Stimulated activated CD4-positive, alpha-beta T cell treated with anti-CD3 and anti-CD28 coated beads, Interleukin-15, amount 100 ng/mL, for 48 hours (primary cell): ENCODE measurements at places on chromosomes 11 and 22.

GRCh38 chr11:125036933-125037332, 26.2 kb upstream of the SLC37A2 start:
- no peak for DNase-seq

- DNase-seq, result no peak
Observed at GRCh38 chr11:64538501-64538951, 52.5 kb upstream of the SLC22A12 start.

- no peak for DNase-seq
Observed at GRCh38 chr11:109858152-109858551, 235.0 kb upstream of the ZC3H12C start.

DNA sequence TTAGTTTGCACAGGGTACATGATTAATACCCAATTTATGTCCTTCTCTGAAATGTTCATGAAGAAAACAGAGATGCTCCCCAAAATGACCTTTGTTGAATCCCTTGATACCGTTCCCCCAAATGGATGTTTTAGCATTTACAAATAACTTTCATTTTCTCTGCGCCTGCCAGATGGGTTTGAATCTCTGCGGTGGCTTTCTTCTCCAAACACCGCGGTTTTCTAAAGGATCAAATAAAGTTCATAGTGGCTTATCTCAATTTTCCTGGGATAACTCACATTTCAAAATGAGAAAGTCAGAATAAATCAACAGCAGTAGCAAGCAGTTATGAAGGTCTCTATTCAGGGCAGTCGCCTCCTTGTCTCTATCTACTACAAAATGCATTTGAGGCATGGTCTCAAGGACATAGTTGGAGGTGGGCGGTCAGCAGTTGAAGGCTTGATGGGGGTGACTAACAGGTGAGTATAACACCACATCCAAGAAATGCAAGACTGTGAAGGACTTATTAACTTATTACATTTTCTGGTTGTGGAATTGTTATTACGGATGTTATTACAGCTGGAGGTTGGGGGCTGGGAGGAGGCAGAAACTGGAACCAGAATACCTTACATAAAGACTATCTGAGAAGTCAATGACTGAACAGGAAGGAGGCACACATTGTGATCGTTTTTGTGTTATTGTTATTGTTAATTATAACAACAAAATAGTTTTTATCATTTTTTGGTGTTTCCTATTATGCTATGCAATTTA, 1513.3 kb downstream of the FAM181B start:
- DNase-seq, result no peak

- no peak for DNase-seq
Observed at GRCh38 chr11:27444801-27445215, 27.8 kb downstream of the LGR4 start.

- no peak for DNase-seq
Observed at GRCh38 chr22:50329236-50329635, 2.4 kb upstream of the DENND6B start.

- DNase-seq, result no peak
Observed at GRCh38 chr11:6563667-6564066, 39.7 kb downstream of the RRP8 start.

- no peak for DNase-seq
Observed at GRCh38 chr11:65121447-65121864, 478 bp downstream of the FAU start.

- DNase-seq, result no peak
Observed at GRCh38 chr11:61454520-61454919, 24.6 kb downstream of the SDHAF2 start.

DNA sequence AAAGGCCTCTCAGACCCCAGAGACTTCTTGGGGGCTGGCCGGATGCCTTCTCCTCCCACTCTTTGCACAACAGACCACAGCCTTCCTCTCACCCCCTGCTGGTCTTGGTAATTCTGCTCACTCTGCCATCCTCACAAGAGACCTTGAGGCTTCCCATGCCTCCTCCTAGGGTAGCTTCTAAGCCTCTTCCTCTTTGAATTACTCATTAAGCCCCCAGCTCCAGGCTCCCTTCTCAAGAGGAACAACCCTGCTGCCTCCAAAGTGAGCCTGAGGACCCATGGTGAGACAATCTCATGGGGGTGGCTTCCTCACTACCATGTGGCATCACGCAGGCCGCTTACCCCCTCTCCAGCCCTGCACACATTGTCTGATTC, 184.6 kb upstream of the SYT13 start:
- no peak for DNase-seq

GRCh38 chr11:132278801-132279574, 908.6 kb downstream of the NTM start:
- no peak for DNase-seq

- DNase-seq, result no peak
Observed at GRCh38 chr11:93073026-93073425, 103.6 kb downstream of the MTNR1B start.

- DNase-seq, result no peak
Observed at GRCh38 chr11:23933721-23934120, 563.1 kb upstream of the LUZP2 start.

- DNase-seq, result no peak
Observed at GRCh38 chr11:9347100-9347499, 32.7 kb upstream of the TMEM41B start.

DNA sequence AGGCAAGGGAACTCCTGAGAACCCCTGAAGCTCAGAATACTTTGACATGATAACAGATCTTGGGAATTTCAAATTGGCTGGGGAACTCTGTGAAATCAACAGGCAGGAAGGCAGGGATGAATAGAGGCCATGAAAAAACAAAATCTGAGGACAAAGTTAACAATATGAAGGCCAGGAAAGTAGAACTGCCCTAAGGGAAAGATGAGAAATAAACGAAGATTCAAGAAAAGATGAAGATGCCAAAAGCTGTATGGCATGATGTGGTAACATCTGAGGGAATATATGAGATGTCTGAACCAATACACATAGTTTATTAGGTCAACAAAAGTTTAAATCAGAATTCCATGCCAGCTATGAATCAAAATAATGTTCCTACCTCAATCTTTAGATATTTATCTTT, 25.0 kb downstream of the SERGEF start:
- DNase-seq, result no peak

- peak; percentile 15 for DNase-seq
Observed at GRCh38 chr11:108498046-108498815, at the start of gene POGLUT3. Gene POGLUT3 (minus strand): TSS chr11:108498384. CDS start chr11:108498366, 18 bp downstream.

DNA sequence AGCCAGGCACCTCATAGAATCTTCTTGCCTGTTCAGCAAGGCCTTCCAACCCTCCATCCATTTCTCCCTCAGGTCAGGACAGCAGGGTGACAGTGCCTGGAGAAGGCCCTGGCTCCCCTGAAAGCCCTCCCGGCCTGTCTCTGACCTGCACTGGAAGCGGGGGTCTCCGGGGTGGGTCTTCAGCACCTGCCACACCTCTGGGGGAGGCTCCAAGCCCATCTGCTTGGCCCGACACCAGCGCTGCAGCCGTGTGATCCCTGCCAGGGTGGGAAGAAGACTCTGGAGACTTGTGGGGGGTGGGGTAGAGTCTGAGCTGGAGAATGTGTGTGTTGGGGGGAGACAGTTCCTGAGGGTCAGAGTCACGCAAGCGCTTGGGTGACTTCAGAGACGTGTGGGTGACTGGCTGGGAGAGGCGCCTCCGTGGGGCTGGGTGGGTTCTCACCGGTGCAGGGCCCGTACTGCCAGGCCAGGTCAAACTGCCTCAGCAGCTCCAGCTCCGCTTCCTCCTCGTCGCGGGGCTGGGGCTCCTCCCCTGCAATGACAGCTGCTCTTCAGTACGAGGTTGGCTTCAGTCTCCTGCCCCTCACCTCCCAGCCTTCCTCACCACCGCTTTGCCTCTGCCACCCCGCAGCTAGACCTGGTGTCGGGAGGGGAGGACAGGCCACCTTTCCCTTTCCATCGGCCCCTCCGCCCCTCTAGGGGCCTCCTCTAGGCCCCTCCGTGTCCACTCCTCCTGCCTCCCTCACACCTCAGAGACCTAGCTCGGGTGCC, 615 bp downstream of the POLD4 start:
- no peak for DNase-seq

DNA sequence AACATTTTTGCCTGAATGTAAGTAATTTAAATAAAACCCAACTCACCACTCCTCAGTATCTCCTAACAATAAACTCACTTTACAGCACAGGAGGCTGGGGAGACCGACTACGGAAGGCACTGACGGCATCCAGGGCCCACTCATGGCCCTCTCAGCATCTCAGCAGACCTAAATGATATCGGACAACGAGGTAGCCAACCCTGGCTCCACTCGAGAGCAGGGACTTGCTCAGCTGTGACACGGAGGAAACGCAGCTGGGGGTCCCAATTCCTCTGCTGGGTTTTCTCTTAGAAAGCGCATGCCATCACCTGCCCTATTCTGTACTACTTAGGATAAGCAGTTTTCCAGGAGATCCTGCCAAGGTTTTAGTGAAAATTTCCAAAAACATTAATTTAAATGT, 109.1 kb upstream of the BID start:
- no peak for DNase-seq

GRCh38 chr22:24584871-24585411, 7.9 kb downstream of the LRRC75B start:
- DNase-seq, result no peak

- no peak for DNase-seq
Observed at GRCh38 chr11:104442321-104442720, 278.4 kb upstream of the PDGFD start.

DNA sequence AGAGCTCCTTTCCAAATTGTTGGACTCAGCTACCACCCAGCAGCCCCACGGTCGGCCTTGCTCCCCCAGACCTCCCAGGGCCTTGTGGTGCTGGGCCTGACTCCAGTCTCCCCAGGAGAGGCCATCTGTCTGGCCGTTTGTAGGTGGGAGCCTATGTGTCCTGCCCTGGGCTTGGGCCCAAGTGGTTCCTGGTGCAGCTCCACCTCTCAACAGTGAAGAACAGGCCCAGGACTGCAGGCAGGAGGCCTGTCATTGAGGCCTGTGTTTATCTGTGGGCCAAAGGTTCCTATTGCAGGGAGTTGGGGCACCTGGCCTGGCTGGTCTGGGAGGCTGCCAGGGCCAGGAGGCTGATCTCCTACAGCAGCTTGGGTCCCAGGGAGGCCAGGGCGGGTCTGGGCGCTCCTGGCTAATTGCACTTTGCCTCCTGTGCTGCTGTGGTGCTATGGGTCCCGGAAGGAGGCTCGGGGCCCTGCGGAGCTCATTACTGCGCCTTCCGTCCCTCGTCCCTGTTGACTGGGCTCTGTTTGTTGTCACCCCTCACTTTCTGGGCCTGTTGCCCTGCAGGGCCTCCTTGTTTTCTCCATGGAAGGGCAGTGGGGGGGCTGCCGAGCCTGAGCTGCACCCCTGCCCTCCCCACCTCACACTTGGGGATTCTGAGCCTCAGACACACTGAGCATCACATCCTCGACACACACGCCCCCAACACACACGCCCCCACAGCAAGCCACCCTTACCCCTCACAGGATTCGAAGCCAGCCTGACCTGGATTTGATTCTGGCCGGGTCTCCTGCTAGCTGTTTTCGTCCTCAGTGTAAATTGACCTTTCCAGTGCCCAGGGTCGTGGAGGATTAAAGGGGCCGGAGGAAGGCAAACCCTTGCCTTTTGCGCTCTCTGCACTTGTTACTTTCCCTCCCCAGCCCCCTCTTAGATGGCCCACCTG, 6.8 kb upstream of the OMP start:
- DNase-seq, result no peak

DNA sequence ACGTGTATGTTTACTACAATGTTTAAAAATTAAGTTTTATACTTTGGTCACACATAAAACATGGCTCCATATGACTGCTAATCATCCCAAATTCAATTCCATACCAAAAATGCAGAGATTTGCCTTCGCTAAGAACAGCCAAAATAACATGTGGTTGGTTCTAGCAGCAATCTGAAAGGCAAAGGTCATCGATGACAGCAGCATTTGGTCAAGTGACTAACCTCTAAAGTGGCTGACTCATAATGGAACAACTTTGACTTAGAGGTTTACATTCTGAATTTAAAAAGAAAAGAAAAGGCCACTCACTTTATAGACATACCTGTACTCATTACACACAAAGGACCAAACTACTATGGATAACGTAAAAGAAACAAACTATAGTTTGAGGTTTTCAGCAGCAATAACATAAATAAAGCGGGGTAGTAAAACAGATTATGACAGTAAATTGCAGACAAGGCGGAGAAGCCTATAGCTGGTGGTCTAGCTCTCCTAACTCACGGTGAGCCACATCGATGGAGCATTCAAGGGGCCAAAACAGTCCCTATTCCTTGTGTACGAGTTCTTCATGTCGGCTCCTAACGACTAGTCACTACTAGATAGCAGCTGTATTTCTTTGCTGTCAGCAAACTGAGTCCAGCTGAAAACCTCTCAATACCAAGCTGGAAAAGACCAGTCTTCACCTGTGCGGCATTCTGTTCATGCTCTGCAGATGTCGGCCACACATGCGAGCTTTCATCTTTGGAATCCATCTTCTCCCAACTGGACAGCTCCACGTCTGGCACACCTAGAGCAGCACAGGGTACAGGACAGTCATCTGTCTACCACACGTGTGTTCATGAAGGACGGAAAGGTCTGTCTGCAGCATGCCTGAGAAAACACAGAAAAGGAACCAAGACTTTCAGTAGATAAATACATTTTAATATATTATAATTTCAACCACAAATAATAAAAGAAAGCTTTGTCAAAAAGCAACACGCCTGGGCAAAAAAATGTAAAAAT, 42.1 kb downstream of the PRDM10 start:
- DNase-seq, result peak; percentile 4

DNA sequence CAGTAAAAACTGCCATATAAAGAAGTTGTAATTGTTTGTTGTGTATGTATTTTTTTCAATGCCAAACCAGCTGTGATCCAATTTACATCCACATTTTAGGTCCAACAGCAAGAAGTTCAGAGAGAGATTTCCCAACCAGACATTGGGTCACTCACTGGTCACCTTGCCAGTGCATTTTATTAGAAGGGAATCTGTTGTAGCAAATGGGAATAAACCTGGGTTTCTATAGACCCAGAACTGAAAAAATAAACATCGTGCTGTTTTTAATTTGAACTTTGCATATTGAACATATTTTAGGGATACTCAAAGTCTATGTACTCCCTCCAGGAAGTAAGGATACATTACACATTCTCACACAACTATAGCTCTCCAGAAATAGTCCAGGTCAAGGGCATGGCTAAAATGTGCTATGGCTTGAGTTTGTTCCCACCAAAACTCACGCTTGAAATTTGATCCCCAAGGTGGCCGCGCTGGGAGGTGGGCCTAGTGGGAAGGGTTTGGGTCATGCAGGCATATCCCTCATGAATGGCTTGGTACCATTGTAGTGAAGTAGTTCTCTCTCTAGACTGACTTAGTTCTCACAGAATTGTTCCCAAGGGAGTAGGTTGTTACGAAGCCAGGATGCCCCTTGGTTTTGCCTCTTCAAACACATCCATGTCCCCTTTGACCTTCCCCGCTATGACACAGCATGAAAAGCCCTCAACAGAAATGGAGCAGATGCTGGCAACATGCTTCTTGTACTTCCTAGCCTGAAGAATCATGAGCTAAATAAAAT, 90.9 kb downstream of the RRAS2 start:
- no peak for DNase-seq

- DNase-seq, result no peak
Observed at GRCh38 chr11:78539506-78539905, 35.2 kb downstream of the NARS2 start.
